Sciatic nerve (tissue), 2 donors: ENCODE measurements at places on chromosomes 6 and 20. TPM values are rescaled to one million over a fixed set of nuclear protein-coding genes. Genes with fewer than 3 reads are reported as not detected.

The TGM2 gene
- 70.3 TPM for total RNA-seq

The ENPP1 gene
- total RNA-seq: 13.4 TPM

The PRPF6 gene
- total RNA-seq: 60.4 TPM

The FYN gene
- 173 TPM for total RNA-seq

The GPR63 gene
- total RNA-seq: 0.49 TPM

The TRIM31 gene
- not detected for total RNA-seq

The HACE1 gene
- total RNA-seq: 23.2 TPM

The LTB gene
- total RNA-seq: 4.0 TPM

The NKX2-2 gene
- total RNA-seq: not detected

The VGLL2 gene
- total RNA-seq: not detected

The LY6G6C gene
- 0.71 TPM for total RNA-seq

The ABCF1 gene
- 39.1 TPM for total RNA-seq

The PI16 gene
- total RNA-seq: 91.7 TPM

The DEFB119 gene
- not detected for total RNA-seq
